ENCODE measurements at places on chromosomes 7 and 10.

GRCh38 chr7:111732923-111733322 lies 170.6 kb upstream of the IMMP2L start:
- no peak for DNase-seq

DNA sequence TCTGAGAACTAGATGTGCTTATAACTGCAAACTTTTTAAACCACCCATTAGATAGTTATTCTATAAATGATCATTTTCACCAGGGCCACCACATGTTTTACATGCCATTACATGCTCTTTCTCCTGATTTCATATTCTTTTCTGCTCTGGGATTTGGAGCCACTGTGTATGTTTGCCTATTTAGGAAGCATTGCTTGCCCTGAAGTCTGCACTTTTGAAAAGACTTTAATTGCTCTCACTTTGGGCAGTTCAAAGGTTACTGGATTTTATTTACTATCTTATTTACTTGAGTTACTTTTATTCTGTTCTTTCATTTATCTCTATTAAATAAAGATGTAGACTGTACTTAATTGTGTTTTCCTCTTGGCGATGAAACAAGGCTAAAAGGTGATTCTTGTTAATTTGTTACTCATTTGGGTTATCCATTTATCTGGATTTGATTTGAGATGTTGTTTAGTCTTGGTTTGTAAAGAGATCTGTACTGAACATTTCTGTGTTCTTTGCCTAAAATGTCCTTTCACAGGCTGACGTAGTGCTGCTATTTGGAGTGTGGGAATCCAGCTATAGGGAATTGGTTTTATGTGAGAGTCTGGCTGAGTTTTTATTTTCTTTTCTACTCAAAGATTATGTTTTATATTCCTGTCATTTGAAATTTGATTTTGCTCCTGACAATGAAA lies 88.8 kb downstream of the SUGCT start:
- DNase-seq, result no peak

DNA sequence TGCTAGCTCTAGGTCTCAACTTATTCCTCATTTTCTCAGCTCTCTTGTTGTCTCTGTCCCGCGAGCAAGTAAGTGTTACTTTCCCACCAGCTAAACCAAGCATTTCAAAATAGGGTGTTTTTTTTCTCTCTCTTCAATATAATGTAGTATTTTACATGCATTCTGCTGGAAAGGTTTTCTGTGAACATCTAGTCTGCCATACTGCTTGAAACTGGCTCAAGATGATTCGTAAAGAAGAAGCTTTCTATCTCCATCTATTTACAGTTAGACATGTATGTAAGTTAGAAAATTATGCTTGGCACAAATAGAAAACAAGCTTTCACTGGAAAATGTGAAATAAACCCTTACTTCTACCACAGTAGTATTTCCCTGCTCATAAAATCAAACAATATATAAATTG lies 31.2 kb downstream of the C1QL3 start:
- DNase-seq, result no peak

DNA sequence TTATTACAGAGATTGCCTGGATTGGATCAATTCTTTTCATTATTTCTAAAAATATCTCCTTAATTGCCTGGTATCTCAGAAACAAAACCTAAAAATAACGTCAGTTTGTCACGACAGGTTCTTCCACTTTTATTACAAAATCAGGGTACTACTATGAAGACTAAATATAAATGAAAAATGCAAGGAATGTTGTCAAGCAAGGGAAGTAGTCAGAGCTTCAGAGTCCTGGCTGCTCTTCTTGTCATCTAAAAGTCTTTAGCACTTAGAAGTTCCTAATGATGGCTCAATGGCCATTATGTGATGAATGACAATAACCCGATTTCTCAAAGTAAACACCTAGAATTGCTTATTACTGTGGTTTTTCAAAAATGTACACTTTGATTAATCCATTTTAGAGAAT lies 192.2 kb downstream of the SEMA3A start:
- DNase-seq, result no peak

- DNase-seq, result no peak
Observed at GRCh38 chr10:92965314-92965713, 95.3 kb upstream of the CYP26C1 start.

DNA sequence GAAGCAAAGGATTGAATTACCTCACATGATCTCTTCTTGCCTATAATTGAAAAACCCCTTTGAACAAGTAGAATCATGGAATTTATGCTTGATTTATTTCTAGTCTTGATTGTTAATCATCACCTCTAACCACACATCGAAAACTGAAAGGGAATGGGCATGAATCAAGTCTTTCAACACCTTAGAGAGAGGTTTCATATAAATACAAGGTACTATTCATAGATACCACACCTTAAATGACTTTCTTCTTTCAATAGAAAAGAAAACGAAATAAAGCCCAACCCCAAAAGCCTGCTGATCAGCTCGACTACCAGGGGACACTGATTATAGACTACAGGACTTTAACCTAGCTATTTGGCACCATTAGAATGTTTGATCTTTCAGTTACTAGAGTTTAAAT lies 128.6 kb upstream of the PTPRZ1 start:
- no peak for DNase-seq

DNA sequence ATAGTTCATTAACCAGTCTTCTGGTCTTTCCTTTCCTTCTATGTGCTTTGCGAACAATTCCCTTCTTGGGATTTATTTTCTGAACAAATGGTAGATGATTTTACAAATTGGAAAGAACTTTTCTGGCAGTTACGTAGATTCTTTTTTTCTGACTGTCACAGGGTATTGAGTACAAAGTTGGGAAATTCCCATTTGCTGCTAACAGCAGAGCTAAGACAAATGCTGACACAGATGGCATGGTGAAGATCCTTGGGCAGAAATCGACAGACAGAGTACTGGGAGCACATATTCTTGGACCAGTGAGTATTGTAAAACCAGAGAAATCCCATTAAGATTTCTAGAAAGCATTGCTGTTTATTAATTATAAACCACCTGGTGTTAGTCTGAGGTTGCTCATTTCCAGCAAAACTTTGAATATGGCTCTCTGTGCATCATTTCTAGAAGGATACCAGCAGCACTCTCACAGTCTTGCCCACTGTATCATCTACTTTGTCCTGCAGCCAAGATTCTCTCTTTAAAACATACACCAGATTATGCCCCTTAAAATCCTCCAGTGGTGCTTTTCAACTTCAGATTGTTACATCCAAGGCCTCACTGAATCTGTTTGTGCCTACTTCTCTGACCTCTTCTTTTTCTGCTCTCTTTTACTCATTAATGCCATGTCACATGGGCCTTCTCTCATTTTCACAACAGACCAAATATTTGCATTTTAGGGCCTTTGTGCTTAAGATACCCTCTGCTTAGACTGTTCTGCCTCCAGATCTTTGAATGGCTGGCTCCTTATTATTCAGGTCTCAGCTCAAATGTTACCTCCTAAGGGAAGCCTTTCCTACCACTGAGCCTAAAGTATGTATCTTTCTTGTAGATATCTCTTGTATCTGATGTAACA lies 27.0 kb downstream of the DLD start:
- no peak for DNase-seq

DNA sequence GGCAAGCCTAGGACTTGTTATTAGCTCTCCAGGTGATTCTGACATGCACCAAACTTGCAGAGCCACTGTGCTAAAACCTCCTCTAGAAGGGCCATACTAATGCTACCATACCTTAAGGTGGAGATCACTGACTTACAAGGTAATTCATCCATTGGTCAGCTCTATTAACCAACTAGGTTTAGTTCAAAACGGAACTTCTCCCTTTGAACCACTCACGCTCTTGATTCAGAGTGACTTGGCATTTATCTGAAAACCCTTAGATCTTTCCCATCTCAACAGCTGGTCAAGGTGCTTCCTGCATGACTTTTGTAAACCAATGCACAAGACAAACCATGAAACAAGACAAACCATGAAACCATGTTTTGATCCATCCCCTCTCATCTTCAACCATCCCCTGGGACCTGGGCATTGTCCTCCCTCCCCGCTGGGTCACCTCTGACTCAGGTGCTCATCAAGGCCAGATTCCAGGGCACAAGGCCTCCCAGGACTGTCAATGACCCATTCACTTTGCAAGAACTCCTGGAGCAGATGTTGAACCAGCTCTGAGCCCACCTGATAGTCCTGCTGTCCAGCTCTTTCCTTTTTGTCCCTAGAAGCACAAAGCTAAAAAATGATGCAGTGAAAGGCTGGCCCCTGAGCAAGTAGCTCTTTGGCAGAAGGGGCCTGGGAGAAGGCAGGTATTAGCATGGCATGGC lies 18.8 kb downstream of the IMPDH1 start:
- DNase-seq, result no peak

- DNase-seq, result no peak
Observed at GRCh38 chr10:130301021-130301892, 165.1 kb downstream of the GLRX3 start.

DNA sequence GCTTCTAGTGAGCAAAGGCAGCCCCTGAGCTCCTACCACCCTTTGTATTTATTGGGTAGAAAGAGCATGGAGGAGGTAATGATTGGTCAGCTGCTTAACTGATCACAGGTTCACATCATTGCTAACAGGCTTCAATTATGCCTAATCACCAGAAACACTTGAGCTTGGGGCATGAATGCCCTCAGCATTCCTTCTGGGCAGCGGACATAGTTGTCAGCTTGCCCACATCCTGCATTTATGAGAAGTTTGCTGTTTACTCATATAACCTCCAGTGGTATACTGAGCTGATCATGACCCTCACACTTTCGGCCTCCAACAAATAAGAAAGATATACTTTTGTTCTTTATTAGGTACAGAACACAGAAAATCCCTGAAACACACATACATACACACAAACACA lies 140.3 kb upstream of the ODAD2 start:
- DNase-seq, result no peak

GRCh38 chr7:22372863-22373262 lies 15.9 kb upstream of the RAPGEF5 start:
- DNase-seq, result no peak

- no peak for DNase-seq
Observed at GRCh38 chr10:33120275-33120674, 162.2 kb upstream of the ITGB1 start.

DNA sequence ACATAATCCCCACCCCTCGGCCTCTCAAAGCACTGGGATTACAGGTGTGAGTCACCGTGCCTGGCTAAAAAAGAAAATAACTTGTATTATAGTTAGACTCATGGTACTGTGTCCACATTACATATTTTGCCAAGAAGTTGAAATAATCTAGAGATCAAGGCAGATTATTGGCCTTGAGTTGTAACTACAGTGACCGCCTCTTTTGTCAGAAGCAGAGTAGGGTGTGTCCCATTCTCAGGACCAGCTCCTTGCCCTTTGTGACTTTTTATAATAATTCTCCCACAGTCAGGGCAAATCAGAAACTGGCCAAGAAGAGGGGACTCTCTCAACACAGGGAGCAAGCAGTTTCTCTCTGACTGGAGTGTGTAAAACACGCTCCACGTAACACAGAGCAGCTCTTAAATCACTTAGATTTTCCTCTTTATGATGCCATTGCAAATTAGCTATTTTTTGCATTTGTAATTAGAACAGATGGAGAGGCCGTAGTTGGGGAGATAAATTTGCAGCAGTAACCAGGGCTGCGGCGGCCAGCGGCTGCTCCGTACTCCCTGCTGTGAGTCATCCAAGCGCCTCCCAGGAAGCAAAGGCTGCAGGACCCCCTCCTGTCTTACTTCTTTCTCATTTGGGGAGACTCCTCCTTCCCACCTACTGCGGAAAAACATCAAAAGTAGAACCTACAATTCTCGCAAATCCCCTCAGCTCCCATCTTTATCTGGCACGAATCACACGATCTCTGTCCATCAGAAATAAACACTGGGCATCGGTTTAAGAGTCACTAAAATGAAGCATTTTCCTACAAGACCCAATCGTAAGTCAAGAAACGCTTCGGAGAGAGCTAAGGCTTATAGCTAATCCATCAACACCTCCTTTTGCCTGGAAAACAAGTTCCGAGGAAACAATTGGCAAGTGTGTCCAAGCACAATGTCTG lies 32.1 kb upstream of the MSRB2 start:
- peak; percentile 63 for DNase-seq
